ENCODE measurements at places on chromosomes 11 and 22. TPM values are rescaled to one million over a fixed set of nuclear protein-coding genes. Genes with fewer than 3 reads are reported as not detected.

GRCh38 chr11:70834277-70834940, 418.0 kb downstream of the SHANK2 start:
- H3K36me3 ChIP-seq = no peaks in the 10 kb centered on the region
- H3K27ac ChIP-seq = no peak overlapping the region
- H3K4me1 ChIP-seq = no peaks in the 10 kb centered on the region
- no peaks in the 10 kb centered on the region for H3K27me3 ChIP-seq
- H3K4me3 ChIP-seq = no peak overlapping the region
- no peak for DNase-seq

The DRICH1 gene
- not detected for total RNA-seq

- no peaks in the 10 kb centered on the region for H3K27me3 ChIP-seq
- H3K27ac ChIP-seq = no peak overlapping the region
- no peaks in the 10 kb centered on the region for H3K36me3 ChIP-seq
- H3K4me1 ChIP-seq = no peaks in the 10 kb centered on the region
- peak; percentile 77 for DNase-seq
Observed at GRCh38 chr22:24189249-24190158, 8.2 kb downstream of the SUSD2 start.

The OR5I1 gene
- total RNA-seq = not detected

- H3K4me1 ChIP-seq = peaks cover 41% of the 10 kb centered on the region
- peak overlapping the region; percentile 86 for H3K27ac ChIP-seq
- H3K4me3 ChIP-seq = no peak overlapping the region
- peak; percentile 26 for DNase-seq
Observed at GRCh38 chr11:100719362-100719761, 32.3 kb downstream of the ARHGAP42 start.

DNA sequence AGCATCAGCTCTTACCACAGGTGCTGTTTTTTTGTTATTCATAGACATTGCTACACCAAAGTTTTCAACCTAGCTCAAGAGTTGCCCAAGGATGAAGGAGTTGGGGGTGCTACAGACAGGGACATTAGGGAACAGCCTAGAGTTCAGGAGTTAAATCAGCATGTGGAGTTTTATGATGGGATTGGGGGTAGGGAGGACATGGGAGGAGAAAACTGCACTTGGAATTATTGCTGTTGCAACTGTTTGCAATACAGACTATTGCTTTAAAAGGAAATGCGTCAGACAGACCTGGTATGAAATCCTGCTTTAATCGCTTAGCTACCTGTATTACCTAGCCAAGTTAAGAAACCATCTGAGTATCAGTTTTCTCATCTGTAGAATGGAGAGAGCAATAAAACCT, 6.3 kb downstream of the TMA7B start:
- H3K4me3 ChIP-seq = no peak overlapping the region
- H3K4me1 ChIP-seq = no peaks in the 10 kb centered on the region
- no peak overlapping the region for H3K27ac ChIP-seq
- DNase-seq = no peak
- no peaks in the 10 kb centered on the region for H3K36me3 ChIP-seq

GRCh38 chr11:128690665-128691101, 3.2 kb upstream of the FLI1 start:
- peak overlapping the region; percentile 10 for H3K4me3 ChIP-seq
- no peak for DNase-seq
- no peak overlapping the region for H3K27ac ChIP-seq

DNA sequence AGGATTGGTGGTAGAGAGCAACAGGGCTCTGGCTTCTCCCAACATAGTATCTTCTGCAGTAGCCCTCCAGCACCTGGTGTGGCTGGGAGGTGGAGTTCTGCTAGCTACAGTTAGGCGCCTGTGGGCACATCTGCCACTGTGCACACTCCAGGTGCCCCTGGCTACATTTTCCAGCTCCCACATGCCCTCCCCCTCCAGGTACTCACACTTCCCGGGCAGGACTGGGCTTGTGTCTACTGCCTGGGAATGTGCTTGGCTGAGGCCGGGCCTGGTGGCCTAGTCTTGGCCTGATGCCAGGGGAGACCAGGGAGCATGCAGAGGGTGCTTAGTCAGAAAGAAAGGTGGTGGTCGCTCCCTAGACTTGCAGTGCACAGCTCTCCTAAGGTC, 15.8 kb downstream of the PHLDB1 start:
- H3K4me1 ChIP-seq = peaks cover 21% of the 10 kb centered on the region
- H3K4me3 ChIP-seq = no peak overlapping the region
- peak overlapping the region; percentile 87 for H3K27ac ChIP-seq
- DNase-seq = peak; percentile 49
- H3K36me3 ChIP-seq = peaks cover 13% of the 10 kb centered on the region

- H3K27ac ChIP-seq = no peak overlapping the region
- H3K4me3 ChIP-seq = no peak overlapping the region
- peak; percentile 99 for DNase-seq
- H3K36me3 ChIP-seq = no peaks in the 10 kb centered on the region
- H3K27me3 ChIP-seq = no peaks in the 10 kb centered on the region
Observed at GRCh38 chr22:40512426-40513136, 123.9 kb downstream of the MRTFA start.

DNA sequence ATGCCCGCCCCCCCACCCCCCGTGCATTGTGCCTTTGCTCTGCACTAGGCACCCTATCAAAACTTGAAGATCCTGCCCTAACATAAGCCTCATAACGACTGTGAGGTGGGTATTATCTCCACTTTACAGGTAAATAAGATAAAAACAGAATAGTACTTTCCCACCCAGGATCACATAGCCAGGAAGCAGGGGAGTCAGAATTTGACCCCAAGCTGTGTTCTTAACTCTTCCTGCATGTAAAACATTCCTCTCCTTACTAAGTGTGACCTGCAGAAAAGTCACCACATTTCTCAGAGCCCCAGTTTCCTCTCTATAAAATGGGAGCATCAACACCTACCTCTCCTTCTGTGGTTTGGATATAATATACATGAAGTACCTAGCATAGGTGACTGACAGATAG, 18.2 kb upstream of the ANKK1 start:
- no peak overlapping the region for H3K4me3 ChIP-seq
- no peaks in the 10 kb centered on the region for H3K27me3 ChIP-seq
- H3K4me1 ChIP-seq = peaks cover 9% of the 10 kb centered on the region
- H3K27ac ChIP-seq = no peak overlapping the region

DNA sequence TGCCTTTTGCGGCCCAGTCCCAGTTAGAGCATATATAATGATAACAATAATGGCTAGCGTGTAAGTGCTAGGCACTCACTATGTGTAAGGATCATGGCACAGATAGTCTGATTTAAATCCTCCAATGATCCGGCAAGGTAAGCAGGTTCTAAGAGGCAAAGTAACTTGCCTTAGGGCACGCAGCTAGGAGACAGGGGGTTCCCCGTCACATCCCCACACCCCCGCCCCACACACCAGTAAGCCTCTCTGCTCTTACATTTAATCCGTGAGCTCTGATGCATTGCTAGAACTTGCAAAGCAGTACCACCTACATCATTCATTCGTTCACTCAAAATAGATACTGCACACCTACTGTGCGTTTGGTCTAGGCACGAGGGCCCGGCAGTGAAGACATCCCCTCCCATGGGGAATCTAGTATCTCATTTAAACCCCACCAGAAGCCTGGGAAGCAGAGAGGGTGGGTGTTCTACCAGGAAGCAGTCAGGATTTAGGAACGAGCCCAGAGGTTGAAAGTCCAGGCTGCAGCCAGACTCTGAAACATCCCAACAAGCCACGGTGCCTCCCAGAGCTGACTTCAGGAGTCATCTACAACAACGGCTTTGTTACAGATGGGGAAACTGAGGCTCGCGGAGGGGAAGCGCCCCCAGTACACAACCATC, 20.6 kb downstream of the TMPRSS6 start:
- no peaks in the 10 kb centered on the region for H3K4me1 ChIP-seq
- DNase-seq = no peak
- H3K36me3 ChIP-seq = no peaks in the 10 kb centered on the region
- H3K27me3 ChIP-seq = no peaks in the 10 kb centered on the region
- H3K27ac ChIP-seq = no peak overlapping the region
- H3K4me3 ChIP-seq = no peak overlapping the region

DNA sequence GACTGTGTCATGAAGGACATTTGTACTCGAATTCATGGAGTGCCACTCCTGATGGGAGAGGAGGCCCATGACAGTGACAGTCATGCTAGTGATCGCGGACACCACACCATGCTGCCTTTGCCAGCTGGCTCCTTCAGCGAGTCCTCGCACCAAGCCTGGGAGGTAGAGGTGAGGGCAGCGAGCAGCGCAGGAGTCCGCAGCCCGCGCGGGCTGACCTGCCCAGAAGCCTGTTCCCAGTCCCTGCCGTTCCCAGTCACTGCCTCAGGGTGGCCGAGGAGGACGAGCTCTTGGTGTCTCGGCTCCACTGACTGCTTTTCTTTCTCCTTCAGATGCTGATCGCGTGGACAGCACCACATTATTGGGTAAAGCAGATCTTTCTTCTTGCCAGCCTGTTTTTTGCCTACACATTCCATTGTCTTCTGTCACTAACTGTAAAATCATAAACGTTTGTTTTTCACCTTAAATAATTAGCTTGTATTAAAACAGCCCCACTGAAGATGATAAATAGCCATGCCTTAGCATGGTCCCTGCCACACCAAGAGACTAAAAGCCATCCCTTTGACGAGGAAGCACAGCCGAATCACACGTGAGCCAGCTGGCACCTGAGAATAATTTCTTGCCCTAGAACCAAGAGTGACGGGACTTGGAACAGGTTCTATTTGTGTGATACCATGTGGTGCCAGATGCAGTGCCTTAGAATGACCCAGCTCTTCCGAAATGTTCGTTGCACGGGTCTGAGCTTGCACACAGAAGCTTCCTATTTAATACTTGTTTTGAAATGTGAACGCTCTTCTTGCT, 25.5 kb downstream of the FAM118A start:
- no peak overlapping the region for H3K27ac ChIP-seq
- no peak for DNase-seq
- no peak overlapping the region for H3K4me3 ChIP-seq

The ADM2 gene
- total RNA-seq = 0.39 TPM

The ZNF408 gene
- 15.4 TPM for total RNA-seq

DNA sequence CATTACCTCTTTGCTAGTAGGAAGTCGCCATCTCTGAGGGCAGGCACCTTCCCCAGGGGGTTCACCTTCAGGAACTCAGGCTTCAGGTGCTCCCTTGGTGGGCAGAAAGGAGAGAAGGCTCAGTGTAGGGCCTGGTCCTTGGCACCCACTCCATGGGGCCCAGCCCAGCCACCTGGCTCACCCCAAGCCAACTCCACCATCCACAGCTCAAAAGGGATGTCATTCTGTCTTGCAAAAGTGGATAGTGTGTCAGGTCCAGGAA, 2.7 kb upstream of the GSTT4 start:
- H3K4me3 ChIP-seq = no peak overlapping the region
- no peaks in the 10 kb centered on the region for H3K27me3 ChIP-seq
- no peak for DNase-seq
- H3K4me1 ChIP-seq = peaks cover 7% of the 10 kb centered on the region
- no peaks in the 10 kb centered on the region for H3K36me3 ChIP-seq
- H3K27ac ChIP-seq = no peak overlapping the region

The SCGB1D2 gene
- total RNA-seq = not detected

DNA sequence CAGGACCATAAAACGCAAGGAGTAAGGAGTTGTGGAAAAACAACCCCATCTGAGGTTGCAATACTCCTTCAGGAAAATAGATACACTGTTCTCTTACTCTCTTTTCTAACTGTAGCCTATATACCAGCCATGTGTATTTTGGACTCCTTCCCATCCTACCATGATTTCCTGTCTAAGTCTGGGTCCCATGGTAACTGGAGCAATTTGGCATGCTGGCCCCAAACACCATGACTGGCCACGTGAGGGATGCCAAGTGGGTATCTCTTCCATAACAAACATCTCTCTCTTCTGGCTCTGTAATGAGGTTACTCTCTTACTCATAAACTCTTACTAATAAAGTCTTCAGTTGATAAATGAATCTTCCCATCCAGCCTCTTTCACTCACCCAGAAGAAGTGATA, 26.5 kb downstream of the ABTB2 start:
- H3K4me1 ChIP-seq = peaks cover 31% of the 10 kb centered on the region
- no peak for DNase-seq
- no peak overlapping the region for H3K4me3 ChIP-seq
- no peaks in the 10 kb centered on the region for H3K36me3 ChIP-seq
- H3K27ac ChIP-seq = no peak overlapping the region

The MYOD1 gene
- not detected for total RNA-seq

DNA sequence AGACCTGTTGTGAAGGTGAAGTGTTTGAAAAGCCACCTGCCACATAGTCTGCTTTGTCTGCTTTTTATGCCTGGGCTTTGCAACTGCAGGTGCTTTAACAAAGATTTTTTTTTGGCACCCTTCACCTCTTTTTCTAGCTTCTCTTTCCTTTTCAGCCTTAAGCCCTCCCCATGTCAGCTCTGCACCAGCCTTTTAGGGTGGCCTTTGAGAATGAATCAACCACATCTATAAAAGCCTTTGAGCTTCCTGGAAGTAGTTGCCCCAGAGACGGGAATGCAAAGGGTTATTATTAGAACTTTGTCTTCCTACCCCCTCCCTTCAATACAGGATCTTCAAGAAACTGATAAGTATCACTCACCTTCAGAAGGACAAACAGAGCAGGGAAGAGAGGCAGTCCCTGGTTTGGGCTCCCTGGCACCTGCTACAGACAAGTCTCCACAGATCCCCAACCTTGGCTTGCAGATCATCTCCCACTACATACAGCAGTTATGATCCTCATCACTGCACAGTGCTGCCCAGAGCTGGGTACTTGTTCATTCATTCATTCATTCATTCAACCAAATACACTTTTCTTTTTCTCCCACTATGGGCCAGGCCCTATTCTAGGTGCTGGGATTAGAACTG, 8.0 kb downstream of the PVALB start:
- H3K36me3 ChIP-seq = no peaks in the 10 kb centered on the region
- H3K4me1 ChIP-seq = peaks cover 6% of the 10 kb centered on the region

GRCh38 chr11:61023086-61023965, 51.8 kb downstream of the CD6 start:
- H3K27me3 ChIP-seq = peaks cover 17% of the 10 kb centered on the region
- no peak overlapping the region for H3K4me3 ChIP-seq
- no peaks in the 10 kb centered on the region for H3K36me3 ChIP-seq
- DNase-seq = no peak
- H3K4me1 ChIP-seq = peaks cover 12% of the 10 kb centered on the region
- no peak overlapping the region for H3K27ac ChIP-seq

The FZD4 gene
- 37.2 TPM for total RNA-seq

GRCh38 chr22:28043266-28043665, 124.2 kb upstream of the PITPNB start:
- DNase-seq = peak; percentile 69
- peak overlapping the region; percentile 88 for H3K27ac ChIP-seq
- no peak overlapping the region for H3K4me3 ChIP-seq

DNA sequence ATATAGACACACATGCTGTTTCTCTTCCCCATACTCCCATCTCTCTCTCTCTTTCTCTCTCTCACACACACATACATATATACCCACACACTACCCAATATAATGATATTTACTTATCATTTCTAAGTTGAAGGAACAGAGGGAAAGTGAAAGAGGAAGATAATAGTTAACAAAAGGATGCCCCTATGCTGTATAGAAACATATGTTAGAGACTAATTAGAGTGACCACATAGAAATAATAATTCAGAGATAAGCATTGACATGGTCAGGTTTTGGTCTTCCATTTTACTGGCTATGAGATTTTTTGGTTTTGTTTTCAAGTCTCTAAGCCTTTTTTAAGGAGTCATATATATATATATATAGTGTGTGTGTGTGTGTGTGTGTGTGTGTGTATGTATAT, 445.7 kb upstream of the CHORDC1 start:
- no peak for DNase-seq
- H3K36me3 ChIP-seq = no peaks in the 10 kb centered on the region
- no peak overlapping the region for H3K4me3 ChIP-seq
- H3K27ac ChIP-seq = no peak overlapping the region
- no peaks in the 10 kb centered on the region for H3K27me3 ChIP-seq

The TMPRSS6 gene
- total RNA-seq = not detected

All from cardiac muscle cell (in vitro differentiated cells and primary cell).